ENCODE measurements at places on chromosomes 2 and 18. TPM values are rescaled to one million over a fixed set of nuclear protein-coding genes. Genes with fewer than 3 reads are reported as not detected.

TCF23 gene
- not detected for total RNA-seq

ZAP70 gene
- 0.12 TPM for total RNA-seq

CEP68 gene
- 11.5 TPM for total RNA-seq

LINC00305 gene
- not detected for total RNA-seq

TMEM169 gene
- 0.38 TPM for total RNA-seq

PROM2 gene
- total RNA-seq = 0.01 TPM

SNED1 gene
- 0.83 TPM for total RNA-seq

GFPT1 gene
- total RNA-seq = 17.4 TPM

RFX8 gene
- not detected for total RNA-seq

SPEG gene
- 7.0 TPM for total RNA-seq

UNC80 gene
- total RNA-seq = not detected

EMX1 gene
- 0.12 TPM for total RNA-seq

SMCHD1 gene
- 13.6 TPM for total RNA-seq

TRIM43 gene
- not detected for total RNA-seq

SCYGR5 gene
- not detected for total RNA-seq

PIEZO2 gene
- total RNA-seq = 0.70 TPM

TUBA3E gene
- 4.6 TPM for total RNA-seq

SERPINB4 gene
- total RNA-seq = 0.15 TPM

ASXL3 gene
- total RNA-seq = not detected

MCM6 gene
- total RNA-seq = 50.2 TPM

TMEFF2 gene
- 0.40 TPM for total RNA-seq

PLA2R1 gene
- total RNA-seq = 2.6 TPM

RAB27B gene
- total RNA-seq = 11.1 TPM
